ENCODE measurements at places on chromosomes 1 and 21.

DNA sequence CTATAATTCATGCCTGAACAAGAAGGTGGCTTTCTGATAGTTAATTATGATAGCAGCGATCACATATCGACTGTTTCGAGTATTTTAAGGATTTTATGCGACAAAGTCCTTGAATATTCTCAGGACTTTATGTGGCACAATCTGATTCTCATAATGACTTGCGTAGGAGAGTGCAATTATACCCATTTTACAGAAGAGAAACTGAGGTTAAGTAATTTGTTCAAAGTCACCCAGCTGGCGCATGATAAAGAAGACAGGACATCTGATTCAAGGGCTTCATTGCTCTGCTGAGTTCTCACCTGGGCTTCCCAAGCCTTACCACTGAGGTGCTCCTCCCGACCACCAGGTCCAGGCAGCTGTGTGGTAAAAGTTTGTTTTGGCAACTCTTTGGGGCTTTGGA is 1.8 kb downstream of the CRCT1 start:
- DNase-seq: no peak

DNA sequence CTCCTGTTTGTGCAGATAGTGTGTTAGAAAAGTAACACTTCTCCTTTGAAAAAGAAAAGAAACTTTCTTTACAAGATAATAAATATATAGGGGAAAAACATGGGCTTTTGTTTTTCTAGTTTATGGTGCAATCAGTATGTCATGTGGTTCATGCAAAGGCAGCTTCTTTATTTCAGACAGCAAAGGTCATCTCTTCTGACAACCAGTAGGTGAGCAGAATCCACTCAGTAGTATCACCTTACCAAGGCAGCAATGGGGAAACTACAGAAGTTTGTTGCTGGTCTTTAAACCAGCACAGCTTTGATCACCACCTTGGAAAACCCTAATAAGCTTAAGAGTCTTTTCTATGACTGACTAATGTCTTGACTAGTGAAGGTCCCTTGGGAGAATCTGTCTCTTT is 13.0 kb upstream of the SAMSN1 start:
- DNase-seq: no peak

GRCh38 chr1:226965581-226966440 is 25.7 kb downstream of the COQ8A start:
- DNase-seq: no peak

GRCh38 chr1:224594851-224595250 is 21.3 kb upstream of the CNIH3 start:
- no peak for DNase-seq

- peak; percentile 95 for DNase-seq
Measured at GRCh38 chr21:35619184-35619583, 441.1 kb downstream of the SETD4 start.

- DNase-seq: no peak
Measured at GRCh38 chr1:17851056-17851455, 95.9 kb downstream of the ACTL8 start.
